ENCODE measurements at places on chromosomes 7 and 10. TPM values are rescaled to one million over a fixed set of nuclear protein-coding genes. Genes with fewer than 3 reads are reported as not detected.

The SIRT1 gene
- 24.8 TPM for total RNA-seq

The CDH23 gene
- 7.5 TPM for total RNA-seq

The LLCFC1 gene
- not detected for total RNA-seq

The FZD8 gene
- total RNA-seq, result 8.2 TPM

The TEX47 gene
- not detected for total RNA-seq

The ELOVL3 gene
- not detected for total RNA-seq

The CALML3 gene
- not detected for total RNA-seq

The PLXNA4 gene
- total RNA-seq, result 22.7 TPM

The HTR5A gene
- total RNA-seq, result not detected

The STEAP1B gene
- 5.1 TPM for total RNA-seq

The GPR15LG gene
- total RNA-seq, result not detected

The AEBP1 gene
- total RNA-seq, result 1,098 TPM

The ANKRD30A gene
- total RNA-seq, result not detected

The MARVELD1 gene
- total RNA-seq, result 92.4 TPM

The INMT gene
- 83.0 TPM for total RNA-seq

The PLAC9 gene
- total RNA-seq, result 113 TPM

The DKK1 gene
- total RNA-seq, result 2.4 TPM

The CCM2 gene
- total RNA-seq, result 49.1 TPM

The SEMA3C gene
- total RNA-seq, result 19.8 TPM

The ATRNL1 gene
- total RNA-seq, result 27.5 TPM

All from aorta (tissue), 5 donors.